ENCODE measurements at places on chromosomes 12 and 14.

DNA sequence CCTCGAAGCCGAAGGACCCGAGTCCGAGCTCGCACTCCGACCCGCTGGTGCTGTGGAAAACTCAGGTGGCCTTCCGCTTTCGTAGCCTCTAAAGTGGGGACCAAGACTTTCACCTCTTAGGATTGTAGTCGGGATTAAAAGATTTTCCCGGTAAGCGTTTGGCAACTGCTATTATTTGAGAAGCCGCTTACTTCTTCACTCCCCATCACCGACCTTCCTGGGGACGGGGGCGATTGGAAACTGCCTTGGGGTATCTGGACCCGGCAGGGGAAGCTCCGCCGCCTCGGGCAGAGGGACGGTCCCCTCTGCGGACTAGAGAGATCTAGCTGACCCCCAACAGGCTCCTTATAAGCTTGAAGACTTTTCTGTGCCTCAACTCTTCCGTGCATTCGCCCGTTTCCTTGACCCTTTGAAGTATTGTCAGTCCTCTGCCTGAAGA is 659 bp downstream of the TRAFD1 start:
- DNase-seq, result no peak

GRCh38 chr14:49250109-49250508 is 336.1 kb downstream of the RPS29 start:
- DNase-seq, result peak; percentile 7

DNA sequence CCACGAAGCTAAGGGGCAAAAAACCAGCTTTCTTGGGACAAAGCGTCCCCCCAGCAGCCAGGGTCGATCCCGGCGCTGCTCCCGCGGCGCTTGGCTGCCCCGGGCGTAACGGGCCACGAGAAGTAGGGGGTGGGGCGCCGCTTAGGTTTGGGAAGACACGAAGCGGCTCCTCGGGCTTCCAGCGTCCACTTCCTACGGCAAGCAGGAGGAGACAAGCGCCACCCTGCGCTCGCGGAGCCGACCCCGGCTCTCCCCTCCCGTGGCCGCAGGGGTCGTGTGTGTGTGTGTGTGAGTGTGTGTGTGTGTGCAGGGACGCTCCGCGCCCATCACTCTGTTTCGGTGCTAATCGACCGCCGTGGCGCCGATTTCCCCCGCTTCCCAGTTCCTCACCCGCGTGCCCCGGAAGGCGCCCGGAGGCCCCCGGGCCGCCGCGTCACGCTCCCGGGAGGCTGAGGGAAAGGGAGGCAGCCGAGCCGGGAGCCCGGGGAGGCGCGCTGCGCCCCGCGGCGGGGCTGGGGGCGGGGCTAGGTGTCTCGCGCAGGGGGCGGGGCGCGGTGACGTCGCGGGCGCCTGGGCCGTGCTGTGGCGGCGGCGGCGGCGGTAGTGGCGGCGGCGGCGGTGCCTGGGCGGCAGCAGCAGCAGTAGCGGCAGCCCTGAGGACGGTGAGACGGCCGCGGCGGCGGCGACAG is at the start of gene ERC1:
Gene ERC1, plus strand, starts transcription at position 563 of the 689 bp plus-strand sequence. CDS start 36,681 bp downstream, outside the sequence.
- peak; percentile 41 for DNase-seq

- DNase-seq, result no peak
Measured at GRCh38 chr14:34888186-34888585, 13.0 kb upstream of the BAZ1A start.

DNA sequence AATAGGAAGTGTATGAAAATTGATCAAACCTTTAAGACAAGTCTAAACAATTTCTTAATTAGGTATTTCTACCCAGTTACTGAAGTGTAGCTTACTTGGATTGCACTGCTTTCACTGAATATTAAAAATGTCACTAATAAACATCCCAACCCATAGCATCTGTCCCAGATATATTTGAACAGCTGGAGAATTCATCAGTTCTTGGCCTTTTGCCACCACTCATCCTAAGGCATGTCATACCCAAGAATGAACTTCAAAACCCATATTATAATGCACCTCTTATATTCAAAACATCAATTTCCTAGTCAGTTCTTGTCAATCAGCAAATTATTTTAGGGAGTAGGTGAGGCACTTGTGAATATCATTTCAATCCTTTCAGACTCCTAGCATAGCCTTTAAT is 392.3 kb downstream of the PAWR start:
- no peak for DNase-seq

DNA sequence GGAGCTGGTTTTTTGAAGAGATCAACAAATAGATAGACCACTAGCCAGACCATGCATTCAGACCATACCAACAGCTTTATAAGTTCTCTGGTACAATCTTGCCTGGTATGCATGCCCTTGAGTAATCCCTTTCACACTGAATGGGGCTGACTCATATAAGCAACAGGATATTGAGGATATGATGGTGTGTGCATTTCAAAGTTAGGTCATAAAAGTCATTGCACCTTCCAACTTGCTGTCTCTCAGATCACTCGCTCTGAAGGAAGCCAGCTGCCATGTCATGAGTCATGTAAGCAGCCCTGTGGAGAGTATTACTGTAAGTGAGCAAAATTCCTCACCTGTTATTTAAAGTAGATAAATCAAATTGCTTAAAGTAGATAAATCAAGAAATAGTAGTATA is 45.0 kb upstream of the OR6J1 start:
- DNase-seq, result peak; percentile 92

DNA sequence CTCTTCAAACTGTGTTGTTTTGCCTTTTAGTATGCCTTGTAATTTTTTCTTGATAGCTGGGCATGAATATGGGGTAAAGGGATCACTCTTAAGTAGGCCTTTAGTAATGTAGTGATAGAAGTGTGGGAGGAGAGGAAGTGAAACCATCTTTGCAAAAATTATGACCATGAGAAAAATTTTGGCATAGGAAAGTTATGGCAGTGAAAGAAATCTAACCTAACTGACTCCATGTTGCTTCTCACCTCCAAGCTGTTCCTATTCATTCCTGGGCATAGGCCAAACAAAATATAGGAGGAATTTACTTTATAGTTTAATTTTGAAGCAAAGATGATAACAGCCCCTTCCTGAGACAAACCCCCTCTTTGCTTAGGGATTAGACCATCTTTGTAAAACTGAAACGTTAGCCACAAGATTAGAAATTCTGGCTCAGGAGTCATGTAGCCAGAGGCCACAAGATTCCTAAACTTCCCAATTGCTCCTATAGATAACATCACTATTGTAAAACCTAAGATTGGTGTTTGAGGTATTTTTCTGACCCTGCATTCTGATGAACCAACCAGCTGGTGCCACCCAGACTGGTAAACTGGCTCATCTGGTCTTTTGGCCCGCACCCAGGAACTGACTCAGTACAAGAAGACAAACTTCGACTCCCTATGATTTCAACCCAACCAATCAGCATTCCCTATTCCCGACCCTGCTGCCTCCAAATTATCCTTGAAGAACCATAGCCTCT is 45.8 kb downstream of the CRADD start:
- no peak for DNase-seq

DNA sequence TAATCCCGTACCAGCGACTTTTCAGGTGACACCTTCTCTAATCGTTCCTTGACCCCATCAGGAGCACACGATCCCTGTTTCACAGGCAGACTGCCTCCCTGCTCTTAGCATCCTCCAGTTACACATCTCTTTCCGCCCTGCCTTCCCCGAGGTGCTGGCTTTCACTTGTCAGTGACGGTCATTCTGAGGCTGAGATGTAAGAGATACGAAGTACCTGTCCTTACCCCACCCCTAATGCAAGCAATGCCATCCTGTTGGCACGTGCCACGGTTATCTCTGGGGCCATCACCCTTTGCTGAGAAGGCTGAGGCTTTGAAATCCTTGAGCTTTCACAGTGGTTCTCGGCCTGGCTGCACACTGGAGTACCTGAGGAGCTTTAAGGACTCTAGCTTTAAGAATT is 24.4 kb downstream of the B4GALNT3 start:
- DNase-seq, result no peak

- DNase-seq, result no peak
Measured at GRCh38 chr12:21296348-21296747, 38.4 kb downstream of the SLCO1A2 start.

- DNase-seq, result no peak
Measured at GRCh38 chr12:81211306-81211705, 133.4 kb downstream of the ACSS3 start.

GRCh38 chr14:98167705-98168104 is 1104.3 kb downstream of the BCL11B start:
- no peak for DNase-seq

DNA sequence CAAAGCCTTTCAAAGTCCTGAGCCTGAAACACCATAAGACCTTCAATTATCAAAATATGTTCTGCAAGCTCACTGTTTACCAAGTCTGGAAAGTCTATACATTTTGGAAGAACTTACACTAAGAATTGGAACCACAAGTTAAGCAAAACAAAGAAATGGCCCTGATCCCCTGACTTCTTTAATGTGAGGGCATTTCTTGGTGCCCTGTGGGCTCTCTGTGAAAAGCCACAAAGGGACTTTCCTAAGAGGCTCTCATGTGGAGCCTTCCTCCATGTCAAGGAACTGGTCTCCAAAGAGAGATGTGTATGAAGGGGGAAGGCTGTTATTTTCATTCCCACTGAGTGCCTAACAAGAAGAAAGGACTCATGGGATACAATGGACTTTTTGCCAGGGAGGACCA is 13.5 kb upstream of the MYH6 start:
- no peak for DNase-seq

DNA sequence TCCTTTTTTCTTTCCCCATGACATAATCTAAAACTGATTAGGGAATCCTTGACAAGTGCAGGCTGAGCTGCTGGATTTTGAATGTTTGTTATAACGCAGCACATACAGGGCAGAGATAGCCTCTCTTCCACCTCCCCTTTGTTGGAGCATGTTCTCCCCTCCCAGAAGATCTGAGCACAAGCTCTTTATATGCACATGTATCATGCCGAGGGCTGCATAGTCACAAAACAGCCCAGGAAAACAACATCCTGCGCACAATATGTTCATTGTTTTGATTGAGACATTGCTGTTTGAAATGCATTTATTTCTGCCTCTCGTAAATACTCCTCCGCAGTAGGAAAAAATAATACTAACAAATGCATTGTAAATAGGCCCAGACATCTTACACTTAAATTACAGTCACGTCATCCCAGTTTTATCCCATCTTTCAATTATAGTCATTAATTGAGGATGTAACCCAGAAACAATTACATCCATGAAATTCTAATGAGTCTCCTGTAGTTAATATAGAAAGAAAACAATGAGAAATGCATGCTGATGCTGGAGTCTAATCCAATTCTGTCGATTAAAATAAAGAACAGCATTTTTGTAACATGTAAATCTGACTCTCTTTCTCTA is 401.8 kb downstream of the BTG1 start:
- no peak for DNase-seq

DNA sequence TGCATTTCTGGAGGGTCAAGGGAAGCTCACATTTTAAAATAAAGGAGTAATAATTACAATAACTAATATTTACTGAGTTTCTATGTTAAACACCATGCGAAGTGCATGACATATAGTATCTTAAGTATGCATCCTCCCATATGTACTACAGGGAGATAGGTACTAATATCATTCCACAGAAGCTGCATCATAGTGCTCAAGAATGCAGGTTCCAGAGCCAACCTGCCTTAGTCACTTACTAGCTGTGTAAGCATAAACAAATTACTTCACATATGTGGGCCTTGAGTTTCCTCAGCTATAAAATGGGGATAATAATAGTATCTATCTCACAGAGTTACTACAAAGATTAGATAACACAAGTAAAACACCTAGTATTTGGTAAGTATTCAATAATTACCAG is 18.3 kb downstream of the ARMH4 start:
- DNase-seq, result peak; percentile 37

DNA sequence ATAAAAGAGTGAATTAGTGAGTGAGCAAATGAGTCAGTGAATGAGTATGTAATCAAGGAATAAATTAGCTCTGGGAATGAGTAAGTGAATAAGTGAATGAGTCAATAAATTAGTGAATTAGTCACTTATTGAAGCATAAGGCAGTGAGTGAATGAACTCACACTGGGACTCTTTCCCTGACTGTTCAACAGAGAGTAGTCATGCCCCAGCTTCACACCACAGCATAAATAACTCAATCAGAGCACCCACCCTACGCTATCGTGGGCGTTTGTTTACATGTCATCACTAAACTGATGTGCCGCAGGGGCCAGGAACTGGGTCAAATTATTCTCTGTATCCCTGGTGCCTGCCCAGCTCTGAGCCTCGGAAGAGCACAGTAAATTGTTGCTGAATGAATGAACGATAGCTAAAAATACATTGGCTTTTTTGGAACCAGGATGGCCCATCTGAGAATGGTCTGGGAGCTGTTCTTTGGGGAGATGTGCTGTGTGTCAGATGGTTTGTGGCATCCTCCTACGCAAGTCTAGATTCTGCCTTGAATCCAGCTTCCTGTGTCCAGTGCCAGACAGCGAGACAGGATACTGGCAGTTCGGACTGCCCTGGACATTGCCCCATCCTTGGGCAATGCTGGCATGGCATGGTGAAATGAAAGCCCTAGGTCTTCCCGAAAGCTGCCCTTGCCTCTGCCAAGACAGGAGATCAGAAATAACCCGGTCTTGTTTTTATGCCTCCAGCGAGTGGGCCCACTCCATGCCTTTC is 98.0 kb upstream of the RTL1 start:
- DNase-seq, result no peak

DNA sequence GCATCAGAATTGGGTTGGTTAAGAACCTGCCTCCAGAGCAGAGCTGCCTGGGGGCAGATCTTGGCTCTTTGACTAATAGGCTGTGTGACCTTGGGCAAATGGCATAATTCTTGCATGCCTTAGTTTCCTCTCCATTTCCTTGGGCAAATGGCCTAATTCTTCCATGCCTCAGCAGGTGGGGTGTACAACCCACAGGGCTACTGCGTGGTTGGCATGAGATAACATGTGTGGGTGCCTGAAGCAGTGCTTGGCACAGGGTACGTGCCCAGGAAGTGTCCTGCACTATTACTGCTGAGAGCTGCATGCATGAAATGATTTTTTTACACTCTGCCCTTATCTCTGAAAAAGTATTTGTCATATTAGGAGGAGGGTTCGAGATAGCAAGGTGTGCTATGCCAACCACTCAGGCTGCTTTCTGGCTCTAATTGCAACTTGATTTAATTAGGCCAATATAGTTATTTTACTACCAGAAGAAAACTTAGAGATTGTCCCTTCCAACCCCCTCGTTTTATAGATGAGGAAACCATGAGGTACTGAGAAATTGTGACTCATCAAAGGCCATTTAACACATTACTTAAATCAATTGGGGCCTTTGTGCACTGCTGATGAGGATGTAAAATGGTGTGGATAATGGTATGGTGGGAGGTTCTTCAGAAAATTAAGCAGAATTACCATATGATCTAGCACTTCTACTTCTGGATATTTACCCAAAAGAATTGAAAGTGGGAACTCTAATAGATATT is 161.6 kb upstream of the HIF1A start:
- DNase-seq, result no peak
